ENCODE measurements at places on chromosomes 2 and 18. TPM values are rescaled to one million over a fixed set of nuclear protein-coding genes. Genes with fewer than 3 reads are reported as not detected.

C2orf72 gene
- total RNA-seq, result under 0.01 TPM

CFC1 gene
- total RNA-seq, result not detected

LANCL1 gene
- total RNA-seq, result 31.3 TPM

GCG gene
- total RNA-seq, result 0.14 TPM

SMAD4 gene
- total RNA-seq, result 75.0 TPM

ANKRD23 gene
- total RNA-seq, result 1.00 TPM

CHRND gene
- not detected for total RNA-seq

Data from smooth muscle cell of bladder (primary cell).